ENCODE measurements at places on chromosomes 16 and 17.

DNA sequence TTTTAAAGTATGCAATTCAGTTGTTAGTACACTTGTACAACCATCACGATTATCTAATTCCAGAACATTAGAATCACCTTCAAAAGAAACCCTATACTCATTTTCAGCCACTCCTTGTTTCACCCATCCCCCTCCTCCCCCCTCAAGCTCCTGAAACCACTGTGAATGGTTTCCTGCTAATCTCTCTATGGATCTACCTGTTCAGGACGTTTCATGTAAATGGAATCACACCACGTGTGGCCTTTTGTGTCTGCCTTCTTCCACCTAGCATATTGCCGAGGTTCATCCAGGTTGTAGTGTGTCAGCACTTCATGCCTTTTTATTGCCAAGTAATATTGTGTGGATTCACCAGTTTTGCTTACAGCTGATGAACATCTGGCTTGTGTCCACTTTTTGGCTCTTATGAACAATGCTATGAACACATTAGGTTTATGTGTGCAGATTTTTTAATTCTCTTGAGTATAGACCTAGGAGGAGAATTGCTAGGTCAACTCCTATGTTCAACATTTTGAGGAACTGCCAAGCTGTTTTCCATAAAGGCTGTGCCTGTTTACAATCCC lies 17.8 kb downstream of the EIF4A3 start:
- DNase-seq = no peak

- DNase-seq = no peak
Observed at GRCh38 chr16:78684030-78684611, 584.7 kb downstream of the WWOX start.

- peak; percentile 48 for DNase-seq
Observed at GRCh38 chr17:50316016-50316587, 29.8 kb upstream of the XYLT2 start.

DNA sequence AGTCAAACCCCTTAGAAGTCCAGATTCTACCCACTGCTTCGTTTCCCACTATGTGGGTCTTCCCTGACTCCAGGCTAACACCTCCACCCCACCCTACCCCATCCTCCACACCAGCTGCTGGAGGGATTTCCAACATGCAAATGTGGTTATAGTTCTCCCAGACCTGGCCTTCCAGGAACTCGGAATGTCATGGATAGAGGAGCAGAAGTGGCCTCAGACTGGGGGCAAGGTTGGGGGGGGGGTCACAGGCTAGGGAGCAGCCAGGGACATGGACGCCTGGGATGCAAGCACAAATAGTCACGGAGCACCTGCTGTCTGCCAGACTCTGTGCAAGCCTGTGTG lies 2.0 kb downstream of the CAMKK1 start:
- DNase-seq = no peak

DNA sequence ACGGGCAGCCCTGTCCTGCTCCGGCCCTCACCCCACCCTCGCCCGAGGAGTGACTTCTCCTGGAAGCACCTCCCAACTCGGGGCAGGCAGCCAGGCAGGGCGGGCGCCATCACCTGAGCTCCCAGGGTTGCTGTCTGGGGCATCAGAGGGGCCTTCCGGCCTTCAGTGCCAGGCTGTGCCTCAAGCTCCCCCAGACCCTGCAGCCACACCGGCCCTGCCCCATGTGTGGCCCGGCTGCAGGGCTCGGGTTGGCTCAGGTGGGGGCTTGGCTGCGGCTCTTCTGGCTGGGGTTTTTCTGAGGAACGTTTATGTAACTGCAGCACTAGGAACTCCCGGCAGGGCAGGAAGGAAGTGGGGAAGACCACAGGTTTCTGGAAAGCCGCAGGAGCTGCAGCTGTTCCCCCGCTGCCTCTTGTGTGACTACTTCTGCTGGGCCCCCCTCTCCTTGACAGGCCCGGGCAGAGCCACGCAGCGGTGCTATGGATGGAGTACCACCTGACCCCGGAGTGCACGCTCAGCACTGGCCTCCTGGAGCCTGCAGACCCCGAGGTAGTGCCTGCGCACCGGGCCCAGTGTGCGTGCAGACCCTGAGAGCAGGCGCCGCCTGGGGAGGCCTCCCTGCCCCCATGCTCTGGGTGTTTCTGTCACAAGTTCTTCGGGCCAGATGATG lies 45.6 kb downstream of the PRMT7 start:
- DNase-seq = peak; percentile 69

DNA sequence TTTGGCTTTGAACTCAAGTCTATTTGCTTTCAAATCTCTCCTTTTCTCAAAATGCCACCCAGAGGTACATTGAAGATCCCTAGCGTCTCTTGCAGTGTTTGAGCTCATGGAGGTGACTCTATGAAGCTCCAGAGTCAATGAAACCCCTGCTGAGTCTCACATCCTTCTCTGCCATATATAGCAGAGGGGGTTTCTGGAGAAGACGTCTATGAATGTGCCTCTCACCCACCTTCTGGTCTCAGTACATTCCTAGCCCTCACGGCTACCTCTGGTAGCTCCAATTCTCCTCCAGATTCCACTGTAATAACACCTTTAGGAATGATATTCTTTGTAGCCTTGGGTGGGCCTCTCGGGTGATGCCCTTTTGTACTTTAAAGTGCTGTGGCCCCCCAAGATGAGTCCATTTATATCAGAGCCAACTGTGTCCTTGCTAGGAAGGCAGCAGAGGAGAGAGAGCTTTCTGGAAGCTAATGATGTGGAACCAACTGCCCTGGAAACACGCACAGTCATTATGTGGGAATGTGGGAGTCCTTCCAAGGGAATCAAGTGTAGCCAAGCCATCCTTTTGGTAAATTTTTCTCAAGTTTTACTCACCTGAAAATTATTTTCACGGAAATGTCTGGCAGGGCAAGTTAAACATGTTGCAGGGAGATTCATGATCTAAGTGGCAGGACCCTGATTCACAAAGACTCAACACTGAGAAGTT lies 123.4 kb downstream of the ASIC2 start:
- no peak for DNase-seq

DNA sequence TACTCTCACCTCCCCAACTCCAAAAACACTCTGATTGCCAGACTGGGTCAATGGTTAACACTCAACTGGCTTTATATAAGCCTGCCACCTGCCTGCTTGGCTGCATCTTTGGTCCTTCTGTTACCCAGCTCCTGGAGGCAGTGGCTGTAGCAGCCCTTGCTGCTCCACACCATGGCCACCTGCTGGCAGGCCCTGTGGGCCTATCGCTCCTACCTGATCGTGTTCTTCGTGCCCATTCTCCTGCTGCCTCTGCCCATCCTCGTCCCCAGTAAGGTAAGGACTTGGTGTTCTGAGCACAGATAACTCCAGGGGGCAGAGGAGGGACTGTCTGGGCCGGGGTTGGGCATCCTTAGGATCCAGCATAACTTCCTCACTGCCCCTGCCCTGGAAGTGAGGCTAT lies at the start of gene SLC13A2:
Gene SLC13A2 (plus strand): TSS at position 103 of the 400 bp plus-strand sequence. CDS start 69 bp downstream, at position 172.
- DNase-seq = no peak

DNA sequence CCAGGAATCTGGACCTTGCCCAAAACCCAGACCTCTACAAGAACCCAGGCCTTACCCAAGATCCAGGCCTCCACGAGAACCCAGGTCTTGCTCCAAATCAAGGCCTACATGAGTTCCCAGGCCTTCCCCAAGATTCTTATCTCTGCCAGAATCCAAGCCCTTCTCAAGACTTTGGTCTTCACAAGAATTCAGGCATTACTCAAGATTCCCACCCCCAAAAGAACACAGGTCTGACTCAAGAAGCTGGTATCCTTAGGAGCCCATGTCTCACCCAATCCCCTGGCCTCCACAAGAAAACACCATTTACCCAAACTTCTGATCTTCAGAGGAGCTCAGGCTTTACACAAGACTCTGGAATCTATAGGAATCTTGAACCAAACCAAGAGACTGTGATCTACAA lies 2.6 kb downstream of the SPEM3 start:
- no peak for DNase-seq

- no peak for DNase-seq
Observed at GRCh38 chr17:77819497-77819896, 139.0 kb upstream of the TNRC6C start.

GRCh38 chr16:74724820-74725549 lies 24.3 kb upstream of the MLKL start:
- DNase-seq = no peak

- DNase-seq = no peak
Observed at GRCh38 chr16:12265108-12265507, 288.6 kb downstream of the SNX29 start.

- no peak for DNase-seq
Observed at GRCh38 chr17:18140648-18141047, 32.1 kb downstream of the MYO15A start.

GRCh38 chr16:86509759-86510464 lies 415 bp upstream of the FOXF1 start:
- DNase-seq = no peak

DNA sequence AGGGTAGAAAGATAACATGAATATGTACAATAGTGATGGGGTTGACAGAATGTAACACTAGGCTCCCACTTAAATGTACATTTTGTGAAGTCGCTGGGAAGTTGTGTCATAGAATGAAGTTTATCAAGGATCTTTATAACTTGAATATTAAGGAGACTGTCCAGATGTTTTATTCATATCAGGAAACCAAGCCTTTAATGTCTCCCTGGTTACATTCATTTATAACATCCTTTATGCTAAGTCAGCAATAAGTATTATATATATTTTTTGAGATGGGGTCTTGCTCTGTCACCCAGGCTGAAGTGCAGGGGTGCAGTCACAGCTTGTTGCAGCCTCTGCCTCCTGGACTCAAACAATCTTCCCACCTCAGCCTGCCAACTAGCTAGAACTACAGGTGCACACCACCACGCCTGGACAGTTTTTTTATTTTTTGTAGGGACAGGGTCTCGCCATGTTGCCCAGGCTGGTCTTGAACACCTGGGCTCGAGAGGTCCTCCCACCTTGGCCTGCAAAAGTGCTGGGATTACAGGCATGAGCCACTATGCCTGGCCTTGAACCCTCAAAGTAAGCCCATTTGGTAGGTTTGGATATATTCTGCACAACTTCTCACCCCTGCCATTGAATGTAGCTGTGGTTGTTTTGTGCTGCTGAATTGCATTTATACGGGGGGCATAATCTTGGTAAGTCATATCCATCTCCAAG lies 14.1 kb downstream of the CLTC start:
- DNase-seq = no peak

- no peak for DNase-seq
Observed at GRCh38 chr17:67746704-67747571, 29.2 kb downstream of the NOL11 start.

DNA sequence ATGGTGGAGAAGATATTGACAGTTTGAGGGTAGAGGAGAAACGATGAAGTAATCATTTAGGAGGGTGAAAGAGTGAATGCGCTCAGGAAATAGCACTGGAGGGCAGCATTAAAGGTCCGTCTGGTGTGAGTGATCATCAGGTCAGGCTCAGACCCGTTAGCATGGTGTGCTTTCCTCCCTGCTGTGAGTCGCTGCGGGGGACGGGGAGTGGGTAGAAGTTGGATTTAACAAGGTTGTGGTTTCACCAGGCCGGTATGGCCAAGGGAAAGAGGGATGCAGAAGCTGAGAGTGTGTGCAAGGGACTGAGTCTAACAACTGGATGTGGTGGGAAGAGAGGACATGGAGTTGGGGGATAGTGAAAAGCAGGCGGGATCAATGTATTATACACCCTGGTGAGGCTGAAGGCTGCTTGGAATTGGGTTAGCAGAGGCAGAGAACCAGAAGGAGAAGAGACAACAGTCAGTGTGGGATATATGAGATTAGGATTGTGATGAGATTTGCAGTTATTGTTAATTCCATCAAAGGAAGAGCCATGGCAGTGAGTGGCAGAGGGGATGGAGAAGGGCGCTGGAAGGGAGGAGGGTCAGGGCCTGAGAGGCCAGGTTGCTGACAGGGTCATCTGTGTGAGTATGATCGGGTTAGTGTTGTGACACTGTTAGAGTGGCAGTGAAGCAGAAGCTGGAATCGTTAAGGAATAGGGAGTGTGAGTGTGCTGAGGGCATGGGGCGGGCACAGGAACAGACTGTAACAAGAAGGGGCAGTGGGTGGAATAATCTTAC lies 59.0 kb upstream of the TBX2 start:
- DNase-seq = no peak

DNA sequence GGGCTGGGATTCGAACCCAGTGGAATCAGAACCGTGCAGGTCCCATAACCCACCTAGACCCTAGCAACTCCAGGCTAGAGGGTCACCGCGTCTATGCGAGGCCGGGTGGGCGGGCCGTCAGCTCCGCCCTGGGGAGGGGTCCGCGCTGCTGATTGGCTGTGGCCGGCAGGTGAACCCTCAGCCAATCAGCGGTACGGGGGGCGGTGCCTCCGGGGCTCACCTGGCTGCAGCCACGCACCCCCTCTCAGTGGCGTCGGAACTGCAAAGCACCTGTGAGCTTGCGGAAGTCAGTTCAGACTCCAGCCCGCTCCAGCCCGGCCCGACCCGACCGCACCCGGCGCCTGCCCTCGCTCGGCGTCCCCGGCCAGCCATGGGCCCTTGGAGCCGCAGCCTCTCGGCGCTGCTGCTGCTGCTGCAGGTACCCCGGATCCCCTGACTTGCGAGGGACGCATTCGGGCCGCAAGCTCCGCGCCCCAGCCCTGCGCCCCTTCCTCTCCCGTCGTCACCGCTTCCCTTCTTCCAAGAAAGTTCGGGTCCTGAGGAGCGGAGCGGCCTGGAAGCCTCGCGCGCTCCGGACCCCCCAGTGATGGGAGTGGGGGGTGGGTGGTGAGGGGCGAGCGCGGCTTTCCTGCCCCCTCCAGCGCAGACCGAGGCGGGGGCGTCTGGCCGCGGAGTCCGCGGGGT lies at the start of gene CDH1:
Gene CDH1 (plus strand): TSS at position 247 of the 684 bp plus-strand sequence. CDS start 124 bp downstream, at position 371.
- no peak for DNase-seq

DNA sequence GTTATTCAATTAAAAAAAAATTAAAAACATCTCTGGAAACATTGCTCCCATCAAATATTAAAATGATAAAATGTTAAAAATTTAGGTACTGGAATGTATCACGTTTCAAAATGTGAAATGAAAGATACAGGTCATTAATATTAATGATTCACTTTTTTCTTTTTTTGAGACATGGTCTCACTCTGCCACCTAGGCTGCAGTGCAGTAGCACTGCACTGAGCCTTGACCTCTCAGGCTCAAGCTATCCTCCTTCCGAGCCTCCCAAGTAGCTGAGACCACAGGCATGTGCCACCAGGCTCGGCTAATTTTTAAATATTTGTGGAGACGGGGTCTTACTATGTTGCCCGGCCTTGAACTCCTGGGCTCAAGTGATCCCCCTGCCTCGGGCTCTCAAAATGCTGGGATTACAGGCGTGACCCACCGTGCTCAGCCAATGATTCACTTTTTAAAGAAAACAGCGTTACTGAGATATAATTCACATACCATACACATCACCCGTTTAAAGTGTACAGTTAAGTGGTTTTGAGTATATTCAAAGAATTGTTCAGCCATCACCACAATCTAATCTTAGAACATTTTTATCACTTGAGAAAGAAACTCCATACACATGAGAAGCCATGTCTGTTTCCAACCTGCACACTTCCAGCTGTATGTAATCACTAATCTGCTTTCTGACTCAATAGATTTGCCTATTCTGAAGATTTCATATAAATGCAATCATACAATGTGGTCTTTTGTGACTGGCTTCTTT lies 19.1 kb upstream of the NETO2 start:
- no peak for DNase-seq

DNA sequence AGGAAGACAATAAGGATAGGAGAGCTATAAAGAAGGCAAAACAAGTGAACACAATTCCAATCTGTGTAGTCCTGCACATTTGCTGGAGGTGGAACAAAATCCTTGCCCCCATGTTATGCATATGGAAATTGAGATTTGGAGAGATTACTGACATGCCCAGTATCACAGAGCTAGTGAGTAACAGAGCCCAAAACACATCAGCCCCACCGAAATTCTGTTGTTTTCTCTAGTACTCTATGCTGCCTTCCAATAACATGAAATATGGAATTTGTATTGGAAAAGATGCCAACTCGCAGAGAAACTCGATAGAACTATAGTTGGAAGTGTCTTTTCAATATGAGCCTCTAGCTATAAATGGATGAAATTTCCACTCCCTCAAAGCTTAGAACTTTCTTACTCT lies 456.6 kb downstream of the CDH13 start:
- DNase-seq = no peak
